Skin of body (tissue), 3 donors: ENCODE measurements at places on chromosomes 13 and 19.

DNA sequence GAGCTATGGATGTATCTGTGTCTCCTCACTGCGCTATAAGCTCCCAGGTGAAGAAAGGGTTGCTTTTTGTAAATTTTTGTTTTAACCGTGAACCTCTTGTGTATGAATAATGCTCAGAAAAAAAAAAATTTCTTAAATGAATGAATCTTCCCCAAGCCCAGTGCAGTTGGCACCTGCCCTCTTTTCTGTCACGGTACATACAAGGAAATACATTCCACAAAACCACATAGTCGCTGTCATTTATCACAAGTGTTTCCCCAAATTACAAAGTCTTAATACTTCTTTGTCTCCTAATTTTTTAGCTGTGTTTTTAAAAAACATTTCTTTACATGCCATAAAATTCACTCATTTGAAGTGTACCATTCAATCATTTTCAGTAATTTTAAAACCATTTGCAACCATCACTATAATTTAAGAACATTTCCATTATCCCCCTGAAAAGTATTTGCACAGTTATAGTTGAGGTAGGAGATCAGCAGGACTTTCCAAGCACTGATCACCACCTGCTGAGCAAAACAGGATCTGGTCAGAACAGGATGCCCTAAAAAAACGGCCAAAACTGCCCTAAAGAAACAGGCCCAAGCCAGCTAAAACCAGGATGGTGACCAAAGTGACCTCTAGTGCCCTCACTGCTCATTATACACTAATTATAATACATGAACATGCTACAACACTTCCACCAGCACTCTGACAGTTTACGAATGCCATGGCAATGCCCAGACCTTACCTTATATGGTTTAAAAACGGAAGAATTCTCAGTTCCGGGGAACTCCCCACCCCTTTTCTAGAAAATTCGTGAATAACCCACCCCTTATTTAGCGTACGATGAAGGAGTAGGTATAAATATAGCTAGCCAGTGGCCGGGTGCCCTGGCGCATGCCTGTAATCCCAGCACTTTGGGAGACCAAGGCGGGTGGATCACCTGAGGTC lies 1.3 kb upstream of the TEX30 start:
- no peak for DNase-seq

DNA sequence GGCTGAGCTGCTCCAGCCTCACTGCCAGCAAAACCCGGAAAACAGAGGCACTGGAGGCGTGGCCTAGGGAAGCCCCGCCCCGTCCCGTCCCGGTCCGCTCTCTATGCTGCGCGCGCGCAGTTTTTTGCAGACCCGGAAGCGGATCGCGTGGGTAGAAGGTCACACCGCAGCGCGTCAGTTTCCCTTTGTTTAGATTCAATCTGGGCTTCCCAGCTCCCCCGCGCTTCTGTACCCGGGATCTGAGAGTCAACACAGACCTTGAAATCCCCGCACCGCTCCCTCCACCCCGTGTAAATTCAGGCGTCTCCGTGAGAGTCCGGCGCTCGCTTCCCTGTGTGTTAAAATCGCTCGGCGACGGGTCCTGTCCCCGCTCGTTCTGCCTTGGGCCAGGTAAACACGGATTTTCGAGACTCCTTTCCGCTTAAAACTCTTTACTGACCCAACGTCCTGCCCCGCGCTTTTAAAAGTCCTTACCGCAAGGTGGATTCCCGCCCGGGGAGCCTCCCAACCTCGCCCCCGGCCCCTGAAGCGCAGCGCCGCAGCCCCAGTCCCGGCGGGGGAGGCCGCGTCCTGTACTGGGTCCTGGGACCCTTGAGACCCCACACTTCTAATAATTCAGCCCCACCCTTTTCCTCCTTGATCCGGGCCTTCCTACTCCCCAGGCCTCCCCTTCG lies at the start of gene ZNF610:
ZNF610 (plus strand) TSS at position 127 of the 674 bp plus-strand sequence. CDS start 12,930 bp downstream, outside the sequence.
- DNase-seq, result peak; percentile 78

GRCh38 chr13:90690458-90691080 lies 656.9 kb upstream of the MIR17HG start:
- no peak for DNase-seq

DNA sequence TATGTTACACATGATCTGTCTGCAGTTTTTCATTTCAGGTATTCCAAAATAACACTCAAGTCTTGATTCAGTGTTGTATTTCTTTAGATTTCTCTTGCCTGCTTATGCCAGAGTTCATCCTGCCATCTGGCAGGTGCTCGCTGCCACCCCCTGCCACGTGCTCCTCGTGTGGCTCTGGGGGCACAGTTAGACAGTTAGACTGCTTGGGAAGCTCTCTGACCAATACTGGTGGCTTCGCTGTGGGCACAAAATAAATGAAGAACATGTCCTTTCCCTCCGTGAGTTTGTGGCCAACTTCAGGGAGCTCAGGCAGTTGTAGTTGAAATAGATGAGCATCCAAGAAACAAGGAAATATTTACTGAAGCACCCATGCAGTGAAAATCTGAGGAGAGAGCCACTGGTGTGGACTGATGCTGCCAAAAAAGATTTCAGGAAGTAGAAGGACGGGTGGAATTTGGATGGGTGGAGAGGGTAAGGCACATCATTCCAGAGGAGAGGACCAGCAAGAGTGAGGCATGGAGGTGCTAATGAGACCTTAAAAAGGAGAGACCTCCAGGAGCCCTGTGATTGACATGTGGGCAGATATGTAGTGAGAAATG lies 37.5 kb upstream of the GPR183 start:
- DNase-seq, result no peak

- DNase-seq, result no peak
Measured at GRCh38 chr13:93562676-93563075, 336.1 kb downstream of the GPC6 start.

- peak; percentile 66 for DNase-seq
Measured at GRCh38 chr13:37488726-37489125, 109.8 kb downstream of the POSTN start.

DNA sequence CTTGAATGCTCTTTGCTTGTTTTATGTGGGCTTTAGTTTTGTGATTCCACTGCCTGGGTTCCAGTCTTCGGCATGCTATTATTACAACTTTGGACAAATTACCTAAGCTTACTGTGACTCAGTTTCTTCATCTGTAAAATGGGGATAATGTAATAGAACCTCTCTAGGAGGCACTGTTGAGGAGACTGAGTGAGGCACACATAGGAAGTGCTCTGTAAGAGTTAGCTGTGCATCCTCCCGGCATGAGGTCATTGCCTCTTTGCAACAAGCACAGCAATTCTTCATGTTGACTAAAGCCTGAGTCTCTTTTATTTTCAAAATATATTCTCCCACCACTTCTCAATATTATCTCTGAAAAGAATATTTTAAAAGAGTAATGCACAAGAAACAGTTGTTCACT lies 227.4 kb downstream of the DLEU7 start:
- DNase-seq, result no peak

- DNase-seq, result no peak
Measured at GRCh38 chr13:99311748-99312492, 4.7 kb upstream of the GPR183 start.

DNA sequence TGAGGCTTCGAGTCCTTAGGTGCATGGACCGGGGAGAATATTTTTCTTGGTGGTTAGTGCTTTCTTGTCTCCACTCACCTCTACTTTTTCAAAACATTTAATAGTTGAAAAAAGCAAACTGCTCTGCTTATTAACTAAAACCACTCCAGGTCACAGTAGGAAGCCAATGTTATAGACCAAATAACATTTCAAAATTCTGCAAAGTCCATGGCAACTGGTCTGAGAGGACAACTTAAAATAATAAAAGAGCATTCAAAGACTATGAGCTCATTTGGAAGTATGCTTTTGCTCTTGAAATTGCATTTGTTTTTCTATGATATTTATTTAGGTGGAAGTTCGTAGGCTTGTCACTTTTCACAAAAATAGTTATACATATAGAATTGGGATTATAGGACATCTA lies 483.0 kb downstream of the DCT start:
- no peak for DNase-seq

- peak; percentile 75 for DNase-seq
Measured at GRCh38 chr13:108947551-108948030, 318.2 kb downstream of the MYO16 start.

DNA sequence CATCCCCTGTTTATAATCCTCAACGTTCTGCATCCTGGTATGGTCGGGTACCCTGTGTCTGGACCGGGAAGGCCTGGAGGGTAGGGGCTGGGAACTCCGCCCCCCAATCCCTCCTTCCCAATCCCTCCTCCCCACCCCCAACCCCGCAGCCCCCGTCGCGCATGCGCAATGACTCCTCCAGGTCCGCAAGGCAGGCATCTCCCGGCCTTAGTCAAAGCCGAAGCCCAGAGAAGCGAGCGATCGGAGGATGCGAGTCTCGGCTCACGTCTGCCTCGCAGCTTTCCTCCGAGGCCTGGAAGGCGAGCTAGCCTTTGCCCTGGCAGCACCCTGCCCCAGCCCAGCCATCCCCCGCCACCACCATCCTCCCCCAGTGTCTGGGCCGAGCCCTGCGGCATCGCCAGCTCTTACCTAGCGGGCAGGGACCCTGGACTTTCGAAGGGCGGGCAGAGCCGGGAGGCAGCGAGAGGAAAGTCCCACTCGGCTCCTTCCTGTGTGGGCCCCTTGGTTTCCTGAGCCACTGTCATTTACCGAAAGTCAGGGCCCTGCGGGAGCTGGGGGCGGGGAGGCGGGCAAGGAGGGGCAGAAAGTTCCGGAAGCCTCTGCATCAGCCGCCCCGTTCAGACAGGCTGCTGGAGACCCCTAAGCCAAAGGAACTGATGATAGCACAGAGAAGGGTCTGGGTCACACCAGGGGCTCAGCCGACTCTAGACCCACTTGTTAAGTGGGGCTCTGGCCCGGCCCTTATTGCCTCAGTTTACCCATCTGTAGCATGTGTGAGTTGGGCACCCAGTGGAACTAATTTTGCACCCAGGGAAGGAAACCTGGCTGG lies at the start of gene JAK3:
JAK3 (minus strand) TSS at position 445 of the 829 bp plus-strand sequence. CDS start 3,565 bp downstream, outside the sequence.
- peak; percentile 72 for DNase-seq

GRCh38 chr19:28652765-28653164 lies 560.2 kb downstream of the UQCRFS1 start:
- DNase-seq, result no peak

DNA sequence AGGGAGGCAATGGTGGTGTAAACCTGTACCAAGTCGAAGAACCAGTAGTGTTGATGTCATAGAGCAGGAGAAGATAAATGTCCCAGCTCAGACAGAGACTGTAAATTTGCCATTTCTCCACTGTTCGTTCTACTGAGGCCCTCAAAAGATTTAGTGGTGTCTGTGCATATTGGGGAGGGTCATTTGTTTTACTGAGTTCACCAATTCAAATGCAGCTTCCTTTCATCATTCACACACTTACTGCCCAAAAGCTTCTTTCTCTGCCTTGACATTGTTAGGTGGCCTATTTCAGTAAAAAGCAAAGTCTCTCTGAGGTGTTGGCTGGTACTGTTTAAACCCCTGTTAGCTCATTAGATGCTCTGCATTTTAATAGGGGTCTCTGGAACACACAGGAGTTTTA lies 86.2 kb upstream of the EDNRB start:
- no peak for DNase-seq

DNA sequence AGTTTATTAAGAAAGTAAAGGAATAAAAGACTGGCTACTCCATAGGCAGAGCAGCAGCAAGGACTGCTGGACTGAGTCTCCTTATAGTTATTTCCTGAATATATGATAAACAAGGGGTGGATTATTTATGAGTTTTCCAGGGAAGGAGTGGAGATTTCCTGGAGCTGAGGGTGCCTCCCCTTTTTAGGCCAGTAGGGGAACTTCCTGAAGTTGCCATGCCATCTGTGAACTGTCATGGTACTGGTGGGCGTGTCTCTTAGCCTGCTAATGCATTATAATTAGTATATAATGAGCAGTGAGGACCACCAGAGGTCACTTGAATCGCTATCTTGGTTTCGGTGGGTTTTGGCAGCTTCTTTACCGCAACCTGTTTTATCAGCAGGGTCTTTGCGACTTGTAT lies 13.5 kb downstream of the ZSCAN5A start:
- no peak for DNase-seq

DNA sequence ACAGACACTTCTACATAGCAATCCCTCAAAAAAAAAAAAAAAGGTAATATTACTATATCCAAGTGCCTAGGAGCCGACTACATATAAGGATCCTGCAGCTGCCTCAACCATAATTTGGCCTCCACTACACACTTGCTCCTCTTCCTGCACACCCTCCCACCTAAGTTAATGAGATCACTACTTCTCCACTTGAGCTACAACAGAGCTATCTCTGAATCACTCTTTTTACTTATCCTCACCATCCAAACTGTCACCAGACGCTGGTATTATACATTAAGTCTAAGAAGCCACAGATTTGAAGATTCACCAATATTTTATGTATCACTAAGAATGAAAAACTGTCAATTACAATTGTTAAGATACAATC lies 8.3 kb downstream of the OBI1 start:
- no peak for DNase-seq

GRCh38 chr19:10826846-10827245 lies 9.2 kb downstream of the TMED1 start:
- no peak for DNase-seq

GRCh38 chr13:60759499-60759898 lies 362.5 kb downstream of the TDRD3 start:
- no peak for DNase-seq

- no peak for DNase-seq
Measured at GRCh38 chr13:101955764-101956163, 446.1 kb downstream of the FGF14 start.

GRCh38 chr19:55667006-55667381 lies 8.0 kb upstream of the EPN1 start:
- DNase-seq, result no peak

GRCh38 chr13:76773448-76774094 lies 112.6 kb downstream of the KCTD12 start:
- DNase-seq, result peak; percentile 94

- no peak for DNase-seq
Measured at GRCh38 chr19:32388393-32388855, 17.1 kb upstream of the DPY19L3 start.

- DNase-seq, result no peak
Measured at GRCh38 chr19:39139305-39139874, 13.8 kb downstream of the PAK4 start.

- DNase-seq, result no peak
Measured at GRCh38 chr13:35592457-35592856, 116.0 kb upstream of the MAB21L1 start.

DNA sequence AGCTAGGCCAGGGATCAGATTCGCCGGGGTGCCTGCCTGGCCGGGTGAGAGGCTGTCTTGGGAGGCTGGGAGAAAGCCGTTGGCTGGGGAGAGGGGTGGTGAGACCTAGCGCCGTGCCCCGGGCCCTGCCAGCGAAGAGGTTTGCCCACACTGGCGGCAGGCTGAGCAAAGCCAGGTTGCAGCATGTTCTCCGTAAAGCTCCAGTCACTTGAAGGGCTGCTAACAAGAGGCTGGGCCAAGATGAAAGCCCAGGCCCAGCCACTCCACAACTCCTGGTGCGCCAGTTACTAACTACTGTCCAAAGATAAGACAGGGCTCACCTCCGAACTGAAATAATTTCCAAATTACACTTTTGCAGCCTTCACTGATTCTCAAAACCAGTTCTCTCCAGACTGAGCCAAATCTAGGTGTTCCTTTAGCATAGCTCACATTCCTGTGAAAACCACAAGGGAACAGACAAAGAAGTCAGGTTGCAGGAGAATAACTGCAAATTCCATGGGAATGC lies 16.3 kb downstream of the ELAVL1 start:
- DNase-seq, result no peak

DNA sequence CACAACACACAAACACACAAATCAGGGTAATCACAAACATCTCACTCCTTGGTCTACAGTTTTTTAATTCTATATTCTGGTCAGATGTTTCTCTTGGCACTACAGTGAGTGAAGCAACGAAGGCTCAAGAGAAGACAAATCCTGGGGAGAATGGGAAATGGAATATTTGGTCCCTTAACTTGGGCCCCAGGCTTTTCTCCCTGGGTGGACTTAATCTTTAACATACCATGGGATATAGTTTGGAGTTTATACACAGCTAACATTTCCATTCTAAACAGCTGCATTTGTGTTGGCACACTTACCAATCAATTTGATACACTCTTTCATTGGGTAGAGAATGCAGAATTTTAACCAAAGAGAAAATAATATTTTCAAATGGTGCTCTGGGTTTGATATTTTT lies 1132.6 kb upstream of the SLC10A2 start:
- no peak for DNase-seq
